IPS-NIHi11 (cell line): ENCODE measurements at places on chromosomes 4 and X.

DNA sequence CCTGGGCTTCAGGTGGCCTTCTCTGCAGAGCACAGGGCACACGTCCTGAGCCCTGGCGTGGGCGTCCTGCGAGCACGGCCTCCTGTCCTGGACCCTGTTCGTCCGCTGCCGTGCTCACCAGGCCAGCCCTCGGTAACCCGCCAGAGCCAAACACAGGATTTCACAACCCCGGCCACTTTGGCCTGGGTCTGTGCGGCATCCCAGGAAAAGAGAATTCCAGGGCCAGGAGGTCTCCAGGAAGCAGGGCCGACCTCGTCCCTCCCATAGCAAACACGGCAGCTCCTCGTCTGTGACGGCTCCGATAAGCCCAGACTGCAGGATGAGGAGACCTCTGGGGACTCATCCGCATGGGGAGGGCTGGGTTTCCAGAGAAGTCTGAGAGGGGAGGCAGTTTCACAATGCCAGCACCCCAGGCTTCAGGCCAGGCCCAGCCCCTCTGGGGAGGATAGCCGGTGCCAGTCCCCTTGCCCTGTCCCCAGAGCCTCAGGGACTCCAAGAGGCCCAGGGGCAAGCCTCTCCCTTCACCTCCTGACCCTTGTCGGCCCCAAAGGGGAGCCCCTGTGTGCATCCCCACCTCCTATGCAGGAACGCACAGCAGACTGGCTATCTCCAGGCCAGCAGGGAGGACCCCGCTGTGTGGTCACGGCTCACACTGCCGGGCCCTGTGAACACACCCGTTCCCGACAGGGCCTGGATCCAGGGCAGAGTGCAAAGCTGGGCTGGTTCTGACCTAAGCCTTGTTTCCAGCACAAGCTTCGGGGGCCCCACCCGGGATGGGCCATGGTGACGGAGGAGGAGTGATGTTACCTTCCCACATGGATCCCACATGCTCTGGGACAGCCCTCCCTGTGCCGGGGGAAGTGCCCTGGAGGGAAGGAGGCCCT lies 22.3 kb upstream of the HTRA3 start:
- no peak for DNase-seq

DNA sequence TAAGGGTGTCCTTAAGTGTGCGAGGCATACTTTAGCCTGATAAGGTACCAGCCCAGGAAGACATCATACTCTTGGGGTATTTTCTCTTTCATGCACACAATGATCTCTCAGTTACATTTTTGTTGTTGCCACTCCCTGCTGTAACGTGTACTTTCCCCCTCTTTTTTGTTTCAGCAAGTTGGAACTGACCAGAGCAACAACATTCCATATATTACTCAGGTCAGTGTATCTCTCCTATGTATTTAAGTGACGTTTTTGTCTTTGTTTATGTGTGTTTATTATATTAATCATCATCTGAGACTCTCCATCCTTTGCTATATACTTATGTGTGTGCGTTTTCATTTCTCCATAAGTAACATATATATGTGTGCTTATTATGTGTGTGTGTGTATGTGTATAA lies 71.3 kb upstream of the VBP1 start:
- no peak for DNase-seq

- DNase-seq: no peak
Observed at GRCh38 chrX:113675278-113675677, 834.6 kb upstream of the AMOT start.

GRCh38 chrX:74232859-74233258 lies 71.1 kb upstream of the ZCCHC13 start:
- DNase-seq: peak; percentile 7

- no peak for DNase-seq
Observed at GRCh38 chr4:99817309-99817890, 773 bp downstream of the DAPP1 start.

DNA sequence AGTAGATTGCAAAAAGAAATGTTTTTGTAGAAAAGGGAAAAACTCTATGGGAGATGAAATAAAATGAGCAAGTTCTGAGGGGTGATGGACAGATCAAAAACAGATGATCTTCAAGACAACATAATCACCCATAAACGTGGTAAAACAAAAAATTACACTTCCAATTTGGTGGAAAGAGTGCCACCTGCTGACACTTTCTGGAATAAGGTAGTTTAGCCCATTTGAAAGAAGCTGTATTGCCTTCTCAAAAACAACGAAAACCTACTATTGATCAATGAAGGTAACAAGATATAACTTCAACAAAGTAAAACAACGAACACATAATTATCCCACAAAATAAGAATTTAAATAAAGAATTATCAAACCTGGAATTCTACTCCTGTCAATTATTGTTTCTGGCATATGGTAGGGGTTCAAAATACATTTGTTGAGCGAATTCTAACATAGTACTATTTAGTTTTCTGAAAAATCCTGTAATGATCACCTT lies 2.5 kb downstream of the COQ2 start:
- DNase-seq: peak; percentile 26

DNA sequence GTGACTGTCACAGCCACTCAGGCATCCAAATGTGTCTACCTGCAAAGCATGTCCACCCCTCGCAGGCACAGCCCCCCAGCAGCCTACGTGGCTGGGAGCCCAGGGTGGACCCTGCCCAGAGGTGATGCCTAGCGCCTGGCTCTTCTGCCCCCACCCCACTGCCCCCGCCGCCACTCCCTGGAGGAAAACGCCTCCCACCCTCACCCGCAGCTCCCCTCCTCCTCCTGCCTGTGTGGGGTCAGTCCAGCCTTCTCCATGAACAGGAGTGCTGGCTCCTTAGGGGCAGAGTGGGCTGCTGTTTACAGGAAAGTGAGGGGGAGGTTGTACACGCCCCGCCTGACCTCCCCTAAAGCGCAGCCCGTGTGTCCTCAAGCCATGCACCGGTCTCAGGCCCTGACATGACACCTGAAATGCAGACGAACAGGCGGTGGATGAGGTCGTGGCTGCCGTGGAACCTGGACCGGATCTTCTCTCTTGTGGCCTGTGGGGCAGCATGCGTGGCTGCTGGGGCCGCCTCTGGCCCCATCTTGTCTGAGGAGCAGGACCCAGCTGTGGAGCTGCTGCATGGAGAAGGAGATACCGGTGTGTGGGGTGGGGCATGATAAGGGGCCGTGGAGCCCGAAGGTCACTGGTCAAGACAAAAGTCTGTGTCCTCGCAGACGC lies 11.9 kb upstream of the MXD4 start:
- DNase-seq: no peak

GRCh38 chr4:142034101-142034500 lies 397.7 kb downstream of the IL15 start:
- no peak for DNase-seq

DNA sequence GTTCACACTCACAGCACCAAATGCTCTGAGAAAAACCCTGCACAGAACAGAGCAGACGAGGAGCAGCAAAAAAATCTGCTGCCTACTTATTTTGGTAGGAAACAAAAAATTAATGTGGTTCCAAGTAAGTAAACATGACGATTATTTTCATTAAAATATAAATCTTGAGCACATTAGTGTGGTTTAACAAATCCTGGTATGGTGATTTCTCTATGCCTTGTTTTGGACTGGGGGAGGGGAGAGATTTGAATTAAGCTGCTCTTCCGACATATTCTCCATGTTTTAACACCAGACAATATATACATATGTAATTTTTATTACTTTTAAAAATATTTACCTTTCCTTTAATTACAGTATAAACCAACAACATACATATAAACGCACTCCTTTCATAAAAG lies 1.8 kb downstream of the CAMK2D start:
- DNase-seq: no peak

DNA sequence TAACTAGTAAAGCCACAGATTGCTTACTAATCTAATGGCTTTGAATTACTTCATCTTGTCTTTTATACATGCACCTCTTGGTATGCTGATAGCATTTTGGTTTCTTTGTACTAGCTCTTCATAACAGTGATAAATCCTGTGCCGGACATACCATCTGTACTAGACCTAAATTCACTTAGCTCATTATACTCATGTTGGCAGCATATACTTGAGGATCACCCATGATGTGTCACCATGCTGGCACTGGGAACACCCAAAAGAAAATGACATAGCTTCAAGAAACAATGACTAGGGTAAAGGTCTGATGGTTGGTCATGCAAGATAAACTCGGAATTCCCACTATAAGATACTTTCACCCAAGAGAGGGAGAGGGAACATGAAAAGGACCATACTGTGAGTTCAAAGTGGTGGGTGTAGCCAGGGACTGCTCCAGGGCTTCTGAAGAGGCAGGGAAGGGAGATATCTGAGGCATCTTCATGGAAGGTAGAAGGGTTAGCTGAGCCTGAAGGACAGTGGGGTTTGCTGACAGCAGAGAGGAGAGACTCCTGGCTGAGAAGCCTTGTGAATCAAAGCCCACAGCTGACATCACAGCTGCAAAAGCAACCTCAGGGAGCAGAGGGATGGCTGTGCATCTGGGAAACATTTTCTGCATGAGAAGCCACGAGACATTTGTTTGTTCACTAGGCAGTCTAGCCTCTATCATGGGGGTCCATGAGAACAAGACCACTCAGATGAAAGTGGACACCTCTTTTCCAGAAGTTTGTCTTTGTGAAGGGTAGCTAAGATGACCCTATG lies 314.2 kb downstream of the RAB28 start:
- DNase-seq: no peak

GRCh38 chrX:132171478-132171877 lies 43.7 kb upstream of the FRMD7 start:
- no peak for DNase-seq
